Activated gamma-delta T cell treated with anti-CD3 and anti-CD28 coated beads, Interleukin-2, amount 50 U/mL, for 16 hours (primary cell): ENCODE measurements at places on chromosomes 3 and 15.

- peak; percentile 58 for DNase-seq
Observed at GRCh38 chr15:42059661-42060476, 34.5 kb downstream of the PLA2G4D start.

DNA sequence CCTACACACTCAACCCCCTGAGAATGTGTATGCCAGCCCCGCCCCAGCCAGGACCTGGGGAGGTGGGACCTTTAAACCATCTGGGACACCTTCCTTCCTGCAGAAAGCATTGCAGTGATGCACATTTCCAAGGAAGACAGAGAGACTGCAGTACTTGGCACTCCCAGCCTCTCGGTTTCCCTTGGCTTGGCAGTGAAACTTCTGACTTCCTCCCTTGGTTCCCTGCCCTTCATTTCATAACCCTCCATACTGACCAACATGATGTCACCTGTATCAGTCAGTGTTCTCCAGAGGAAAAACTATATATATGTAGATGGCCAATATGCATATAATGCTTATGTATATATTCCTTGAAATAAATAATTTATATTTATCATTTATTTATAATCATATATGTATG lies 103.2 kb downstream of the SST start:
- DNase-seq = no peak

- DNase-seq = no peak
Observed at GRCh38 chr15:52103217-52104207, 9.1 kb downstream of the BCL2L10 start.

DNA sequence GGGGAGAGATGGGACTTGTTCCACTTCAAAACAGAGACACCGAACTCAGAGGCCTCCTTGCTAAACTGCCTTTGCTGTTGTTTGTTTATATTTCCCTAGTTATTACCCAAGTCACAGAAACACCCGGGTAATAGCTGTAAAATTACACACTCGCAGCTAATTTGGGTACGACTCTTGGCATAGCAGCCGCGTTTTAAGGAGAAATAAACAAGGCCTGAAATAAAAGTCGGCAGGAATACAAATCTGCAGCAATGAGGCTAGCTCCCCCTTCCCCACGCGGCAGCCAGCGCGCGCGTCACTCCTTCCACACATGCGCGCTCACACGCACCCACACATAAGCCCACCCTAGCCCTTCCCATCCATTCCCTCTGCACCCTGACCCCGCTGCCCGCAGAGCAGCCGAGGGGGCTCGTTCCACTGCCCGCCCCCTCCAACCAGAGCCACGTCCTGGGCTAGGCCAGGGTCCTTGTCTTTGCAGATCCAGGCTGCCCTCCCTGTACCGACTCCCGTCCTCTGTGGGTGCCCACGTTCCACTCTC lies 67.3 kb downstream of the LINGO1 start:
- DNase-seq = no peak

DNA sequence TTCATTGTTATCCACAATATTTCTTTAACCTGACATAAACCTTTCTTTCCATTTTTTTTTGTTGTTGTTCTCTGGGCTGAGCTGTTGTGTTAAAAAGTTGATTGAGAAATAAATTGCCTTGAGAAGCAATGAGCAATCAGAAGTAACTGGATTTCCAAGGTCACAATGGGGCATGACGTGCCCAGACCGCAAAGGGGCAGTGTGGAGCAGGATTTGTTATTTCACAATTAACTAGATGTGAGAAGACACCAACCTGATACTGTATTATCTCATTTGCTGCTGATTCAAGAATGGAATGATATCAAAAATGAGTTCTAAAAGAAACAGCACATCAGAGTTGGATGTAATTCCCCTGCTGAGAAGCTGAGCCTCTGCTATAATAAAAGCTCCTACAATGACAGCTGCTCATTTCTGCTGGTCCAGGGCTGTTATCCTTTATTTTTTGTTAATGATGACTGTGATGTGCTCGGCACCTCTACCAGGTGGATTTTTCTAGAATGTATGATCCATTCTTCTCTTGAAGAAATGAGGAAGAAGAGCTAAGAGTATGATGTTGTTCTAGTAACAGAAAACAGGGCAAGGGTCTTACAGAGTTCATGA lies 28.1 kb downstream of the CPNE4 start:
- DNase-seq = no peak

DNA sequence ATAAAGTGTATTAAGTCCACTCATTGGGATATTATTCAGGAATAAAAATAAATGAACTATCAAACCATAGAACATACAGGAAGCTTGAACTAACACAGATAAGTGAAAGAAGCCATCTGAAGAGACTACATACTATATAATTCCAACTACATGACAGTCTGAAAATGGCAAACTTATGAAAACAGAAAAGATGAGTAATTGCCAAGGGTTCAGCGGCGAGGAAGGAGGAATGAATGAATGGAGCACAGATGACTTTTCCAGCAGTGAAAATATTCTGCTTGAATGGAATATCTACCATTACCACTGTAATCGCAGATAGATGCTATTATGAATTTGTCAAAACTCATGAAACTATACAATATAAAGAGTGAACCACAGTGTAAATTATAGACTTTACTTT lies 79.7 kb downstream of the PEAK1 start:
- DNase-seq = no peak

GRCh38 chr3:128760881-128761280 lies 34.9 kb downstream of the RAB7A start:
- DNase-seq = no peak

DNA sequence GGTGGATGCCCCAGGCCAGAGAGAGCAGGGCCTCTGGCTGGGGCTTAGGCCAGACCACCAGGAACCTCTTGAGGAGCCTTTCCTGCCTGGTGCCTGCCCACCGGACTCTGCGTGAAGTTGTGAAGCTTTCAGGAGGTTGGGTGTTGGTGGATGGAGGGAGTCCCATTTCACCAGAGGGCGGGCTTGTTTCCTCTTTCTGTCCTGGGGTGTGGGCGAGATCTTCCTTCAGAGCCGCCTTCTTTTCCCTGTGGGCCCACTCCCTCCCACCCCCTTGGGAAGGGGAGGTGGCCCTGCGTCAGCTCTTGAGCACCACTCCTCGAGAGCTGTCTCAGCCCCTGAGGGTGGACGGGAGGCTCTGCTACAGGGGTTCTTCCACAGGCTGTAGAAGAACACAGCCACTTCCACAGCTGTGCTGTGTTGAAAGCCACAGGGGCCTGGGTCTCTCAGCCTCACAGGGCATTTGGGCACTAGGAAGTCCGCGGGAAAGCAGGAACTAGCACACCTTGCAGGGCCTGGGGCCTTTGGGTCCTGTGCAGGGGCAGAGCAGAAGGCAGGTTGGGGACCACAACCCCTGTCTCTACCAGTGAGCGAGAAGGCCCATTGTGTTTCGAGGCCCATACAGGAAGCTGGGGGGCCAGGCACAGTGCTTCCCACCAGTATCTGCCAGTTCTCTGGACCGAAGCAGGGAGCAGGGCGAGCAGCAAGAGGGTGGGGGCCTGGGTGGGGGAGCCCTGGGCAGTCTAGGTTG lies 2.1 kb downstream of the AMIGO3 start:
- DNase-seq = no peak

GRCh38 chr3:13372126-13372525 lies 48.0 kb downstream of the NUP210 start:
- DNase-seq = no peak
